ENCODE measurements at places on chromosomes 2 and 18.

DNA sequence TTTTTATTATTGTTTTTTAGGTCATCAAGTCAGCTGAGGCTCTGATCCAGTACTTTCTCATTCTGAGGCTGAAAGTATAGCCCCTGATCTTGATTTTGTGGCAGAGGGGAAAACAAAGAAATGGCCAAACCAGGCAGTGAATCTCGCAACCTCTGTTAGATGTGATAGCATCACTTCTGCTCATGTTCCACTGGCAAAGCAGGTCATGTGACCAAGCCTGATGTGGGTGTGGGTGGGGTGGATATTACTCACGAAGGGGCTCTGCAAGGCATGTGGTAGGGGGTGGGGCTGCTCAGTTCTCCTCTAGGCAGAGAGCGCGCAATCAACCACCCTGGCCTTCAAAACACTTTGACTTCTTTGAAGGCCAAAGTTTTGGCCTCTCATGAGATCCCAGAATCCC, 254.2 kb downstream of the MYCN start:
- DNase-seq, result no peak

- DNase-seq, result no peak
Observed at GRCh38 chr18:74520096-74520833, 14.0 kb upstream of the CNDP1 start.

DNA sequence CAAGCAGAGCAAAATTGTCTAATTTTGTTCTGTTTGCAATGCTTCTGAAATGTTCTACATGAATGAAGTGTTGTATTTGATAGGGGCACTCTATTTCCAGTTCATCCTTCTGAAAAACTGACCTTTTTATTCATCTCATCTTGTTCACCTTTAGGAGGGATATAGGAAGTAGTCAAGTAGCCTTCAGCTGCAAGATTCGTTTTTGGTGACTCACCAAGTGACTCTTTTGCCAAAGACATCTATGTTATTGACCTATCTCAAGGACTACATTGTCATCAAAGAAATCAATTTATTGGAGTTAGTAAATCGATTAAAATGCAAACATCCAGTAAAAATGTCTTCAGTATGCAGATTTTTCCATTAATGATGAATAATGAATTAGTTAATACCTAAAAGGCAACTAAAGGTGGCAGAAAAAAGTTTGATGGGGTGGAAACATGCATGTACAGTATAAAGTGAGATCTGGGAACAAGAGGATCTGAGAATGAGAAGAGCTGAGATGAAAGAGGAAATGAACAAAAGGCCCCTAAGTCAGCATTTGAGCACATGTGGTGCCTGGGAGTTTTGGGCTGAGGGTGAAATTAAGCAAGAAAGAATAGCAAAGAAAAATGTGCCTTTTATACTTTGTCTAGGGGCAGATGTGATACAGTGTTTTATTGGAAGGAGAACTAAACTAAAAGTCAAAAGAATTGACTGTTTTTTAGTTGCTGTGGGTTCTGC, 255.1 kb upstream of the LINC00305 start:
- DNase-seq, result no peak

GRCh38 chr18:8952174-8952573, 150.3 kb upstream of the NDUFV2 start:
- no peak for DNase-seq

DNA sequence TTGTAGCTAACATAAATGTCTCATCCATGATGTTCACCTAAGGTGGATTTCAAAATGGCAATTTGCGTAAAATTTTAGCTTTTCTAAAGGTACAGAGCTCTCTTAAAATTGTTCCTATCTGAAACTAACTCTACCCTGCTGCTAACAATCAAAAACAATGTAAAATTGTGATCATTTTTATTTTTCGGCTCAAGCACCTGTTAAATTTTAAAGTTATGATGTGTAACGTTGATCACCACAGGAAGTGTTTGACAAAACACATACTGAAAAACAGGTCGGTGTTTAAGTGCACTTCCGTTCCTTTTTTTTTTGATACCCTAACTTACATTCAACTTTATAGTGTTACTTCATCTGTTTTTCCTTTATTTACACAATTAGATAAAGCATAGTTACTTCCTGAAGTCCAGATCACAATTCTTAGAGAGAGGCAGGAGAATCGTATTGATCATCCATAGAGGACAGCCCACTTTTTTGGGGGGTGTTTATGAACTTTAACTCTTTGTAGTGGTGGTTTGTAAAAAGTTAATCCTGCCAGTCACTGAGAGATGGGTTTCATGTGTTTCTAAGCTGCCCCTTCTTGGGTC, 6.0 kb upstream of the NCK2 start:
- no peak for DNase-seq

GRCh38 chr2:75482398-75482797, 78.3 kb downstream of the EVA1A start:
- no peak for DNase-seq

DNA sequence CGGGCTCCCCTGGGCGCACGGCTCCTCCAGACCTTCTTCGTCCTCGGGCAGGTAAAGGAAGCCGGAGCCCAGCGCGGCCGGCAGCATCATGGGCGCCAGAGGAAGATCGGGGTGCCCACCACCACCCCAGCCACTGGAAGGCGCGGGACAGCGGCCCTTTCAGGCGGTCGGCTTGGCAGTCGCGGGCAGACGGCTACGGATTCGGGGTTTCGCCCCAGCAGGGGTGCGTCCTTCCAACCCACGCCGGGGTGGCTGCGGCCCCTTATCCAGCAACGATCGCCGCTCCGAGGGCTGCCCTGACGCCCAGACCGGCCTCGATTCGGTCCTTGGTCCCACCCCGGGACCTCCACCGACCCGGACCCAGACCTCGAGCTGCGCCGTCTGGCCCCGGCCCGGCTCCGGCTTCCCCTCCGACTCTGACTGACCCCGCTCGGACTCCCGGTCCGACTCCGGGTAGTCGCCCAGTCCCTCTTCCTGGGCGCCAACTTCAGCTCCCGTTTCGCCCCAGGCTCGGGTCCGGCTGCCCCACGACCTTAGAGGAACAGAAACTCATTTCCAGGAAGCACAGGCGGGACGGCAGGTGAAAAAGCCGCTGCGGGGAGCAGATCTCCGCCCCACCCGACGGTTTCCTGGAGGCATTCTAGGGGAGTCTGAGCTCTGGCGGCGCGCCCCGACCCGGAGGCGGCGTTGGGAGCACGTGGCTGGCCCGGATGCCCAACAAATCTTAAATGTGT, 30.2 kb upstream of the SSB start:
- peak; percentile 16 for DNase-seq

Data from stimulated activated CD4-positive, alpha-beta T cell treated with anti-CD3 and anti-CD28 coated beads, Interleukin-1b, Interleukin-23, amount 100 ng/mL, for 48 hours (primary cell).